ENCODE measurements at places on chromosomes 2 and 18.

DNA sequence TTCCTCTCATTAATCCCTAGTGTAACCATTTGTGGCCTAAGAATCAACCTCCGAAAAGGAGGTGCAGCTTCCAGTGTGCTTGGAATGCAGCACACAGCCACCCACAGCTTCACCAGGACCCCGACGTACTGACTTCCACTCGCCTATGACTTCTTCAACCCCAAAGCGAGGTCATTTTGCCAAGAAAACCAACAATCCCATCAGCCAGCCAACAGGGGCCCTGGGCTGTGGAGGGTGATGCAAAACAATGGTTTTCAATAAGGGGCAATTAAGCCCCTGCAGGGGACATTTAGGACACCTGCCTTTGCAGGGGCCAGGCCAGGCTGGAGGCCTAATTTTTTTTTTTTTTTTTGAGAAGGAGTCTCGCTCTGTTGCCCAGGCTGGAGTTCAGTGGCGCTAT is 158.1 kb upstream of the SKOR2 start:
- DNase-seq: no peak

DNA sequence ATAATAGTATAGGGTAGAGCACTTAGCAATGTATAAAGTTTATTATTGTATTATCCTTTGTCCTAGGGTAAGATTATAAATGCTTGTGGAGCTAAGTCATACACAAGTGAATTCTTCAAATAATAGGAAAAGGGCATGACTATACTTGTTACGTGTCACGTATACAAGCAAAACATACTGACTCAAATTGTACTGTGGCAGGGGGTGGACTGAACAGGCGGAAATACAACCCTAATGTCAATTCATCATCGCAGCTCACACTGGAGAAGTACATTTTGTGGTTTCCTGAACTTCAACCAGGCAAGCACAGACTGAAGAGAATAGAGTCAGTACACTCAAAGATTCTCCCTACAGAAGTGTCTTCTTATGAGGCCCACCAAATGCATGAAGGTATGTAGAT is 201.0 kb downstream of the MBD2 start:
- no peak for DNase-seq

DNA sequence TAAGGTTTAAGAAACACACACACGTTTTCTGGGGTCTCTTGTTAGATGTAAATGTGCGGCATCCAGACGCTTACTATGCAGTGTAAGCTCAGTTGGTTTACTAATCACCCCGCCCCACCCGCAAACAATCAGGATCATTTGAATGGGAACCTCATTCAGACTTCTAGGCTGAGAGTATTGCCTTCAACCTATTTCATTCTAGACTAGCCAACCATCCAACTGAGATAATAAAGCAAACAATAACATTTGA is 1.3 kb upstream of the FIGN start:
- DNase-seq: no peak

GRCh38 chr2:232322560-232323327 is 55.8 kb upstream of the ALPP start:
- DNase-seq: no peak

DNA sequence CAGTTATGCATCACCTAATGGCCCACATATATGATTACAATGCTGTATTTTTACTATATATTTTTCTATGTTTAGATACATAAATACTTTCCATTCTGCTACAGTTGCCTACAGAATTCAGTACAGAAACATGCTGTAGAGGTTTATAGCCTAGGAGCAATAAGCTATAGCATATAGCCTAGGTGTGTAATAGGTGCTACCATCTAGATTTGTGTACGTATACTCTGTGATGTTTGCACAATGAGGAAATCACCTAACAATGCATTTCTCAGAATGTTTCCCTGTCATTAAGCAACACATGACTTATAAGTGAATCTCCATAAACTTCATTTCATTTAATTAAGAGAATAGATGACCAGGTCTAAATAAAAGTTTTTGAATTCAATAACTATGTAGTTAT is 43.5 kb downstream of the SLC38A11 start:
- DNase-seq: no peak

DNA sequence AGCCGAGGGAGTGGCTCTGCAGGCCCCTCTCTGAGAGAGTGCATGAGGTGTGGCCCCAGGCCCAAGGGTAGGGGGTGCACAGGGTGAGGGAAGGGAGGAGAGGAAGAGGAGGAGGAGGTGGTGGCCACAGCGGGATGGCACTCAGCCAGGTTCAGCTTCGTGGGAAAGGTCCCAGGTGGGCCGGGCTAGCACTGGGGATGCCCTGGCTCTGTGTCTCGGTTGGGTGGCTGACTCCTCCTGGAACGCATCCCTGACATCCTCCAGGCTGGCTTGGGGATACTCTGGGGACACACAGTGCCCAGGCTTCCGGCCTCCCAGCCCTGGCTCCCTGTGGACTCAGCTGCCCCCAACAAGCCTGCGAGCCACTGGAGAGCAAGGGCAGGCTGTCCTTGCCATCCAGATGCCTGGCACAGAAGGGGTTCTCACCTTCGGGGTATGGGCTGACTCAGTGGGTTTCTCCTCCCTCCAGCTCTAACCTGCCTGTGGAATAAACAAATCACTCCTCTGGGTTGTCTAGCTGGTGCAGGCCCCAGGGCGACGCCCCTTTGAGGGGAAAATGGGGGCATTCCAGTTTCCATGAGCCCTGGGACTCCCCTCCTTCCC is 582 bp upstream of the ZAP70 start:
- DNase-seq: no peak

GRCh38 chr18:10950876-10951630 is 198.3 kb downstream of the PIEZO2 start:
- DNase-seq: no peak

DNA sequence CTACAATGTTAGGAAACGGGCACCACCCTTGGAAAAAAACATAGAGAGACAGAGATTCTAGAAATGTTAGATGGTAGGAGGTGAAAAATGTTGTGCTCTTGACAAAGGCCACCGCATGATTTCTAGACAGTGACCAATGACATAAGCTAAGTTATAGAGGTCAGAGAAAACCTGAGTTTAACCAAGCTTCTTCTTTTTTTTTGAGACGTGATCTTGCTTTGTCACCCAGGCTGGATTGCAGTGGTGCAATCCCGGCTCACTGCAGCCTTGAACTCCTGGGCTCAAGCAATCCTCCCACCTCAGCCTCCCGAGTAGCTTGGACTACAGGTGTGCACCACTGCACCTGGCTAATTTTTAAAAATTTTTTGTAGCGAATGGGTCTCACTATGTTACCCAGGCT is 13.0 kb downstream of the FER1L5 start:
- no peak for DNase-seq

- no peak for DNase-seq
Observed at GRCh38 chr2:108446703-108447102, 2.3 kb upstream of the GCC2 start.

GRCh38 chr2:141142025-141142424 is 988.8 kb downstream of the LRP1B start:
- DNase-seq: no peak

DNA sequence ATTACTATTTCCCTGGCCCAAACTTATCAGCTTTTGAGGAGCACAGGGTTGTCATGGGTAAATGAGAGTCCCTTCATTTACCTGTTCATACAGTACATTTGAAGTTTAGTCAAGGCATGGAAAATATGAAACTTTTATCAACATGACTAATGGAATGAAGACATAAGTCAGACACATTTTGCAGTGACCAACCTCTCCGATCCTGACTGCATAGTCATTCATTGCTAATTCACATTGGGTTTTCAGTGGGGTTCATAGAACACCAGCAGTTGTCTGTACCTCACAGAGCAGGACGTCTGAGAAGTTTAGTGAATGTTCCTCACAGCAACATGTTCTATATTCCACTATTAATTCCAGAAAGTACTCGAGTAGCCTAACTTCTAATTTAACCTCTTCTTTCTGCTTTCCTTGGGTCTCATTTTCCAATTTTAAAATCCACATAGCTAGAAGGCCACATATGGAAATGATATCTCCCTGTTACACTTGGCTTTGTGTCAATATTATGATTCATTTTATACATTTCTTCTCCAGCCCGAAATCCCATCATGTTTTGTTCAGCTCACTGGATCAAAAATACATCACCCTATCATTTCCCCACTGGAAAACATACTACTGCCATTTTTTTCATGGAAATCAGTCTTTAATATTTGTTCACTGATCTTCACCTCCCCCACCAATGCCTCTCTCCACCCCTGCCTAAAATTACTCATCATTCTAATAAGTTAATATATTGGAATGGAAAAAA is 65.9 kb downstream of the CDH20 start:
- DNase-seq: no peak
